ENCODE measurements at places on chromosomes 5 and 9. TPM values are rescaled to one million over a fixed set of nuclear protein-coding genes. Genes with fewer than 3 reads are reported as not detected.

DNA sequence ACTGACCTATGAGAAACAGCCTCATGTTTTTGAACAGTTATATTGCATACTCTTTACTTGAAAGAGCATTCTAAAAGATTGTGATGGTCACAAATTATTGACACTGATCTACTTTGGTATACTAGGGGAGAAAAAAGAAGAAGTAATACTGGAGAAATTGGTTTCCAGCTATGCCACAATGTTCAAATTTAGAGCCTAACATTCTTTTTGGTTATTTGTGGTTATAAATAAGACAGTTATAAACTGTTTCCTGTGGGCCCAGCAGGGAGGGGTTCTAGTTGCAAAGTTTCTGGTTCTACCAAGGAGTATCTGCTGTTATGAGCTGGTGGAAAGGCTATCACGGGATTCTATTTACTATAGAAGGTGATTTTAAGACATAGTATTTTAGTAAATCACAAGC is 4.8 kb downstream of the CWC27 start:
- no peak for DNase-seq

The CRHBP gene
- total RNA-seq: not detected

DNA sequence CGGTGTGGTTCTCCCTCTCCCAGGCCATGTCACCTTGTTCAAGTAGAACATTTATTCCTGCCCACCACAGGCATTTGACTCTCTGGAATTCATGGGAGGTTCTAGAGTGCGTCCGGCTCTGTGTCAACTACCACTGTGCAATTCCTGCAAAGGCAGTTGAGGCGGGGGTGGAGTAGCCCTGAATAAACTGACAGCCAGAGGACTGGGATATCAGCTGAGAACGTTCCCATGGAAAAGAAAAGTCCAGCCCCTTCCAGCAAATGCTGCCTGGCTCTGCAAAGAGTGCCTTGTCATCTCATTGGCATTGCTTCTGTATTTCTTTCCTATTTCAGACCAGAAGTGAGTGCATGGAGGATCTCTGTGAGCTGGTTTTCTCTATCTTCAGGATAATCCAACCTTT is 18.9 kb upstream of the MEGF9 start:
- DNase-seq: no peak

DNA sequence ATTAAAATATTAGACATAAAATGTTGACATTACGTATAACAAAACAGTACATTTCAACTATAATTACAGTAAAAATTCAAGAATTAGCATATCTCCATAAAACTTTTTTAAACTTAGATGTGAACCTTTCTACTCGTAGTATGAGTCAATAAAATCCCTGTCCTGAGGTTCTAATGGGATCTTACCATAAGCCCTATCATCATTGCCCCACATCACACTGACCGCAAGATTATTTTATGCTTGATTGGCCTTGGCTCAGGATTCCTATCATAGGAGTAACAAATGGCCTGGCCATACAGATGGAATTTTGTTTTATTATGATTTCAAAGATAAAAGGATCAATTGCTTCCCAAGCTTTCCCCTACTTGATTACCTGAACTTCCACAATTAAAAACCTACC is 238.3 kb downstream of the MEF2C start:
- DNase-seq: no peak

DNA sequence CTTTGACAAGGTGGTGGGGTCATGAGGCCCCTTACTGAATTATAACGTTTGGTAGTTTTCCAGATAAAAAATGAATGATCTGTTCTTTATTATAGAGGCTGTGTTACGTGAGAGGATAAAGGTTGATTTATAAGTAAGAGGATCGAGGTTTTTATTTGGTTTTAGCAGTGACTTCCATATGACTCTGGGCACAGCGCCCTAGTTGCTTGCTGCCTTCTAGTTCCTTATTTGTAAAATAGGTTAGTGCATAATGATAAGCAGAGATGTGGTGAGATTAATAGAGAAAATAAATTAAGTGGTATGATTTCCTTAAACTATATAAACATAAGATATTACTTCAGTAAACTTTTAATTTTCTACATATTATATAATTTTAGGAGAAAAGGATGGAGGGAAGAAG is 29.8 kb downstream of the MRRF start:
- no peak for DNase-seq

The LCN12 gene
- not detected for total RNA-seq

DNA sequence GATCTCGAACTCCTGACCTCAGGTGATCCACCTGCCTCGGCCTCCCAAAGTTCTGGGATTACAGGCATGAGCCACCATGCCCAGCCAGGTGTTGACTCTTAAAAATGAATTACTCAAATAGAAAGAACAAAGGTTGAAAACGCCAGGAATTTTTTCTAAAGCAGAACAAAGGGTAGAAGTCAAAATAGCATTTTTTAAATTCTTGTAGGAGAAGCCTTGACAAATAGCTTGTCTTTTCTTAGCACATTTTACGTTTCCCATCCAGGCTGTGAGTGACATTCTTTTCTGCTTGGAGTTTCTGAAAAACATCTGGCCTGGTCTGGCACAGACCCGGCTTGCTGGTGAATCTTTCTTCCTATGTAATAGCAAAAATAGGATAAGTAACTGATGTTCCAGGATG is 169.4 kb upstream of the ZNF462 start:
- DNase-seq: no peak

DNA sequence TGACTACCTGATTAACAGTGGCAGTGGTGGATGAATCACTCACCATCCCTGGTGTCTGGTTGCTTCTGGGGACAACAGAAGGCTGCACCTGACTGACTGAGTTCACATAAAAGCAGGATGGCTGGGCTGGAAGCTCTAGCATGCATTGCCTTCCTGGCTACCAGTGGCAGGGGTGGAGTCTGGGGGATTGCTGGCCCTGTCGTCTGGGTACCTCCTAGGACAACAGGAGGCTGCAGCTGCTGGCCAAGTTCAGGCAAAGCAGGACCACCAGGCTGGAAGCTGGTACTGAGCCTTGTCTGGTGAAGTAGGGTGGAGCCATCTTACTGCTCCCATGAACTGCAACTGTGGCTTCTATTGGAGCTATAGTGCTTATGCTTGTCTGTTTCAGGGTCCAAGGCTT is 480.8 kb upstream of the CTNND2 start:
- no peak for DNase-seq
